ENCODE measurements at places on chromosomes 12 and 14. TPM values are rescaled to one million over a fixed set of nuclear protein-coding genes. Genes with fewer than 3 reads are reported as not detected.
A peak's percentile ranks its signal among the peaks of the same experiment; 100 is the strongest.

GRCh38 chr12:57623811-57624390 lies 9.1 kb downstream of the B4GALNT1 start:
- DNase-seq, result no peak

DNA sequence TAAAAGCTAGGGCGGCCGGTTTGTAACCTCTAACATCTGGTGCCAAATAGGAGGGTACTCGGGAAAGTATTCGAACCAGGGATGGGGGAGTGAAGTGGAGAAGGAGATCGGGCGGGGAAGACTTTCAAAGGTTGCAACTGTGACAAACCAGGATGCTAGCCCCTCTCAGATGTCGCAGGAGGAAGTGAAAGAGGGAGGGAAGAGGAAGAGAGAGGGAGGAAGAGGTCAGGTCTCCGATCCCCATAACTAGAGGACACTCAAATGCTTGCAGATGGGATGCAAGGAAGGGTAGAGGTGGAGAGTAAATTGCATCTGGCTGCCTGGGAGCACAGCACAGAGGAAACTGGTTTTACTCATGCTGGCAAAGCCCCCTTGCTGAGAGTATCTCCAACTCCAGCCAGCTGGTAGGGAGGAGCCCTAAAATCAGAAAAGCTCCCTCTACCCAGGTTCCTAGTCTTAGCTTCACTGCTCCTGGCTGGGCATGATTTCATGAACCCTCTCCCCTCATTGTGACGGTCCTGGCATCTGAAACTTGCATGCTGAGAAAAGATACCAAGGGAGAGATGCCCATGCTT lies 696.7 kb upstream of the TBX3 start:
- DNase-seq, result no peak

- DNase-seq, result peak; percentile 82
Observed at GRCh38 chr12:6852651-6853354, 853 bp downstream of the USP5 start.

SOAT2 gene
- total RNA-seq, result not detected

CAPZA3 gene
- not detected for total RNA-seq

PRH2 gene
- not detected for total RNA-seq

Measured in fibroblast of lung (primary cell).